HFF-Myc (cell line): ENCODE measurements at places on chromosomes 6 and 20.

DNA sequence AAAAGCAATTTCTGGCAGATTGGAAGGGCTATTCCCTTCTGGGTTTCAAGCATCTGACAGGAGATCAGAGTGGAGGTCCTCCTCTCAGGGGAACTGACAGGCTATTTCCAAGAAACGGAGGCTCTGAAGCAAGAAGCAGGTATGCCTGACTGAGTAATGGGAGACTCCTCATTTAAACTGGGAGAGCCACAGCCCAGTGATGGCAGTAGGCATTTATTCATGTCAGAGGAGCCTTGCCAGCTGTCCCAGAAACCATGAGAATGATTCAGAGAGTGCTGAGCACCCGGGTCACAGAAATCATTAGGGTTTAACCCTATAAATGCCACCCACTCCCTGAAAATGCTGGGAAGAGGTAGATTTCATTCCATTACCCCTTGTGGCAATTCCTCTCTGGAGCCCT is 247.5 kb upstream of the RNF217 start:
- no peak for DNase-seq

DNA sequence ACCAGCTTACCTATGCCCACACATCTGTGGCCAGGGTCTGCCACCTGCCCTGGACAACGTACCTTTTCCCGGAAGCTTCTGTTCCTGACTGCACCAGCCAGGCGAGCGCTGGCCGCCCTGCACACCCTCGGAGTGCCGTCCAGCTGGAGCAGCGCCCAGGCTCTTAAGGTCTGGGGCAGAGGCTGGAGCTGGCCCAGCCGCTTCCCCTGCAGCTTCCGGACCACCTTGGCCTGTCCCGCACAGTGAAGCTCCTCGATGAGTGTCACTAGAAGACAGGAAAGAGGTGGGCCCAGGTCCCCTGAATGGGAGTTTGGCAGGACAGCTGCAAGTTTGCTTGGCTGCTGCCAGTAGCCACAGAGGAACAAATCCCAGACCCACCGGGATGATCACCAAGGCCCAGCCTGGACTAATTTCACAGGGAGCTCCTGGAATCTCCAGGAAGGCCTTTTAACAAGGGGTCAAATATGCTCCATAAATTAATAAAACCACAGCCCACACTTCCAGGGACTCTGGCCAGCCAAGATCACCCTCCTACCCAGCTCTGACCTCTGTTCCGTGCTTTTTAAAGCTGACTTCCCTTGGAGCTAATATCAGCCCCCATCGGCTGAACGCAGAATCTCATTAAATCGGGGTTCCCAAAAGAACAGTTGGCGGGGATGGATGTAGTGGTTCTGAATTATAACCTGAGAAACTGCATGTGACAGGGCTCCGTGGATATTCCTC is 82.3 kb downstream of the PTPN1 start:
- DNase-seq, result no peak

GRCh38 chr20:39004508-39004907 is 42.4 kb downstream of the DHX35 start:
- DNase-seq, result no peak

DNA sequence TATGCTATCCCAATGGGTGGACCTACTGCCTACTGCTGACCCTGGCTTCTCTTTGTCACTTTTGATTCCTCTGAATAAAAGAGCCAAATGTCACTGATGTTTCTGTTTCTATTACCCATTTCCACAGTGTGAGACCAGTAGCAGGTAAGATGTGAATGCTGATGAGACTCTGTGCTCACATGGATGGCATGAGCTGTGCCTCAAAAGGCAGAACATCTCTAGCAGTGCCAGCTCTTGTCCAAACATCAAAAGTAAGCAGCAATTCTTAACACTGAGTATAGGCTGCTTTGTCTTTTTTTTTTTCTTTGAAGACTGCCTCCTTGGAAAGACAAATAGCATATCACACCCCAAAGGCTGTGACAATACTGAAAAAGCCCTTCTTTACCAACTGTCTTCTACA is 459.2 kb upstream of the RUNX2 start:
- DNase-seq, result no peak

GRCh38 chr20:37934634-37935375 is 31.9 kb downstream of the VSTM2L start:
- DNase-seq, result no peak

- DNase-seq, result no peak
These were observed 99.5 kb upstream of the BHLHE23 start for GRCh38 chr20:63106108-63106764.

DNA sequence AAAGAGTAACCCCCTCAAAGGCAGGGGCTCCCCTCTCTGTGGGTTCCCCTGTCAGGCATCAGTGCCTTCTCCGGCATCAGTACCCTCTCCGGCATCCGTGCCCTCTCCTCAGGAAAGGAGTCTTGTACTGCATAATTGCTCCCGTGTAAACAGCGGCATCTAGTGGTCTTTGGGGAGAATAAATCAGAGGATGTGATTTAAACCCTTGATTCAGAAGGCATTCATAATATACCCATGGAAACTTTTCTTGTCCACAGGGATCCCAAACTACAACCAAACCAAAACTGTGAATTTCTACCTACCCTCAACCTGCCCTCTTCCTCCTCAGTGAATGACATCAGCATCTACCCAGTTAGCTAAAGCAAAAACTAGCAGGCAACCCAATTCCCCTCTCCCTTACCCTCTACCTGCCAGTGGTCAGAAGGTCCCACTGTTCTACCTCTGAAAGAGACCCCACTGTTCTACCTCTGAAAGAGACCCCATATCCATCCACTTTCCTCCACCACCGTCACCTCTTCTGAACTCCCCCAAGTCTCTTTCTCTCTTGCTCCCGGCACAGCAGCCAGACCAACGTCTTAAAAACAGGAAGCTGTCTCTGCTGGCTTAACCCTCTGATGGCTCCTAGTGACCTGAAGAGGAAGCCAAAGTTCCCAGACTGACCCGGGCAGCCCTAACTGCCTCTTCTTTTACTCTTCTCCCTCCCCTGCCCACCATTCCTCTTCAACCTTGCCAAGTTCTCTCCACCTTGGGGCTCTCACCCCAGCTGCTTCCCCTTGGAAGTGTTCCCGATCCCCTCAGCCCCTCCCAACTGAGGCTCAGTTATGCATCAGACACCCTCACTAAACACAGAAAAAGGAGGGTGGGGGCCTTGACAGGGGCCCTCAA is 27.2 kb downstream of the UBE2V1 start:
- DNase-seq, result no peak

- DNase-seq, result no peak
These were observed 94.9 kb upstream of the KCNK16 start for GRCh38 chr6:39417440-39417839.

- no peak for DNase-seq
These were observed 26.6 kb downstream of the GLP1R start for GRCh38 chr6:39075010-39075686.

- no peak for DNase-seq
These were observed 4.7 kb upstream of the SPAG4 start for GRCh38 chr20:35610833-35611427.

- no peak for DNase-seq
These were observed 451.3 kb downstream of the HTR1B start for GRCh38 chr6:77011929-77012545.

- DNase-seq, result no peak
These were observed 15.7 kb downstream of the MTG2 start for GRCh38 chr20:62198496-62198895.

DNA sequence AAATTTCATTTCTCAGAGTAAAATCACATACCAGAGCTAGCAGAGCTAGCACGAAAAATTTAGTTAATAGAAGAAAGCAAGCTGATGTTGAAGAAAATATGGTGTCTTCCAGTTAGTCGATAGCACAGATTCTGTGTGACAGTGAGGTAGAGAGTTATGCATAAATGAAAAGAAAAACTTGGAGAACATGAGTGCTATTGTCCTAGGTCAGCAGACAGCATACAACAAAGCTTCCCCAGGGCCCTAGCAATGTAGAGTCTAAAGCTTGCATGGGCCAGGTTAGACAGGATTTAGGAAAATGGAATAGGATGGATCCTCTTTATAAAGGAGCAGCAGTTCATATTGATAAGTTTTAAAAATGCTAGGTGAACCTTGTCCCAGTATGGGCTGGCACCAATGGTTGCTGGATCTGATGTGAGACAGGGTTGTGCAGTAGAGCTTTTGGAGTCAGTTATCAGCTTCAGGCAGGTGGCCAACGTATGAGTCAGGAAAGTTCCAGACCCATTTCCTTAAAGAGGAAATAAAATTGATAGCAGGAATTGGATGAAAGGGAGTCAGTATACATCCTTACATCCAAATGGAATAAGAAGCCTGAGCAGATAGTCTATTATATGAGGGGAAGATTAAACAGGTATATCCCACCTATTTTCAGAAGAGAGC is 277.2 kb downstream of the FRK start:
- DNase-seq, result no peak

GRCh38 chr6:148358196-148358785 is 15.7 kb downstream of the SASH1 start:
- no peak for DNase-seq

- DNase-seq, result no peak
These were observed 20.6 kb downstream of the MANBAL start for GRCh38 chr20:37309936-37310590.

GRCh38 chr6:45540375-45540920 is 162.7 kb upstream of the SUPT3H start:
- no peak for DNase-seq

- DNase-seq, result peak; percentile 66
These were observed 151.4 kb upstream of the LAMA2 start for GRCh38 chr6:128731249-128732165.

GRCh38 chr20:50717312-50717711 is 14.1 kb upstream of the PARD6B start:
- DNase-seq, result no peak

GRCh38 chr6:32096087-32096393 is 13.1 kb downstream of the TNXB start:
- DNase-seq, result no peak

GRCh38 chr6:158536891-158537798 is 22.7 kb upstream of the TMEM181 start:
- no peak for DNase-seq

DNA sequence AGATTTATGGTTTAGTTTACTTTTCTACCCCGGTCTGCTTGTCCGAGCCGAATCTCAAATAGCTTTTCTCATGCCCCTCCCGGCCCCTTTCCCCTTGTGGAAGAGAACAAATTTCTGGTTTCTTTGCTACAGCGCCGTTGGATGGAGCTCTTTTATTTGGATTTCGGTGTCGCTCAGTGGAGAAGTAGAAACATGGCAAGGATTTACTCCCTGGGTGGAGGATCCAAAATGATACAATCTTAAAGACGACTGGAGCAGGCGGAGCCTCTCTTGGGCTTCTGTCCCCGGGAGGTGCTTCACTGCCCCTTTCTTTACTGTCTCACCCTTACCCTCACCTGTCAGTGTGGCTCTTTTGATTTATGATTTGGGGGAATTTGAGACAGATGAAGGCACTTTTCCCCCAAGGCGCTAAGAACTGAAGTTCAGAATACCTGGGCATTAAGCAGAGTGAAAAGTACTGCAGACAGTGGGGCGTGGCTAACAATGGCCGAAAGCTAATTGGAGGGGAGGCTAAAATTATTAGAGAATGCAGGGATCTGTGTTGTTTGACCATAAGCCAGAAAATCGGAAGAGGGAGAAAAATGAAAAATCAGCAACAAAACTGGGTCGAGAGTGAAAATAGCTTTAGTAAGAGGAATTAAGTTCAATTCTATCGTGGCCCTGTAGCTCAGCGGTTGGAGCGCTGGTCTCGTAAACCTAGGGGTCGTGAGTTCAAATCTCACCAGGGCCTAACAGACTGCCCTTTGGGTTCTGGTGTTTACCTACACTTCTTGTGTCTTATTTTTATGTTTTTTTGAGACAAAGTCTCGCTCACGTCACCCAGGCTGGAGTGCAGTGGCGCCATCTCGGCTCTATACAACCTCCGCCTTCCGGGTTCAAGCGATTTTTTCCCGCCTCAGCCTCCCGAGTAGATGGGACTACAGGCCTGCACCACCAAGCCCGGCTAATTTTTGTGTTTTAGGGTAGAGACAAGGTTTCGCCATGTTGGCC is 145.1 kb upstream of the ZNF184 start:
- no peak for DNase-seq

DNA sequence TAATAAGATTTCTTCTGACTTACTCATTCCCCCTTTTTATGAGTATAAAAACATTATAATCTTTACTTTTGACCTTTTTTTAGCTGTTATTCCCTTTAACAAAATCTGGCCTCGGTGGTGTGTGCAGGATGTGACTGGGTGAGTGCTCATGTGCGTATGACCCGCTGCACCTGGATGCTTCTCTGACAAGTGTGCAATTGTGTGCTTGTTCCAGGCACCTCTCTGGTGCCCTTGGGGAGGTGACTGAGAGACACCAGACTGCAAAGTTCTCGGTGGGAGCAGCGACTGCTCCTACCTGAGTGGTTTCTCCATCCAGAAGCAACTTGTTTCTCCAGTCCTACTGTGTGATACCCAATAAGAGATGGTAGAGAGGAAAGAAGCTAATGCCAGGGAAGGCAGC is 65.0 kb downstream of the ISM1 start:
- DNase-seq, result no peak

- no peak for DNase-seq
These were observed 13.4 kb downstream of the LINC00237 start for GRCh38 chr20:21092806-21093205.

GRCh38 chr20:51456511-51457509 is 85.7 kb downstream of the NFATC2 start:
- DNase-seq, result peak; percentile 93

- no peak for DNase-seq
These were observed 294.0 kb downstream of the TBC1D7 start for GRCh38 chr6:13034316-13034715.

- DNase-seq, result no peak
These were observed 41.5 kb downstream of the GCM1 start for GRCh38 chr6:53107091-53107490.

GRCh38 chr20:62568045-62568389 is 74.3 kb upstream of the SLCO4A1 start:
- no peak for DNase-seq

GRCh38 chr20:47775039-47775438 is 10.2 kb downstream of the SULF2 start:
- DNase-seq, result no peak

DNA sequence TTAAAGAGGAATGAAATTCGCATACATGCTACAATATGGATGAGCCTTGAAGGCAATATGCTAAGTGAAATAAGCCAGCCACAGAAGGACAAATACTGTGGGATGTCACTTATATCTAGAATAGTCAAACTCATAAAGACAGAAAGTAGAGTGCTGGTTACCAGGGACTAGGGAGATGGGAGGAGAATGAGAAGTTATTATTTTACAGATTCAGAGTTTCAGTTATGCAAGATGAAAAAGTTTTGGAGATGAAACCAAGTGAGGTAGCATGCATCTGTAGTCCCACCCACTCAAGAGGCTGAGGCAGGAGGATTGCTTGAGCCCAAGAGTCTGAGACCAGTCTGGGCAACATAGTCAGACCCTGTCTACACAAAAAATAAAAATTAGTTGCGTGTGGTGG is 82.5 kb upstream of the ARID1B start:
- no peak for DNase-seq

- no peak for DNase-seq
These were observed 136.2 kb downstream of the RPS12 start for GRCh38 chr6:132950566-132950965.

DNA sequence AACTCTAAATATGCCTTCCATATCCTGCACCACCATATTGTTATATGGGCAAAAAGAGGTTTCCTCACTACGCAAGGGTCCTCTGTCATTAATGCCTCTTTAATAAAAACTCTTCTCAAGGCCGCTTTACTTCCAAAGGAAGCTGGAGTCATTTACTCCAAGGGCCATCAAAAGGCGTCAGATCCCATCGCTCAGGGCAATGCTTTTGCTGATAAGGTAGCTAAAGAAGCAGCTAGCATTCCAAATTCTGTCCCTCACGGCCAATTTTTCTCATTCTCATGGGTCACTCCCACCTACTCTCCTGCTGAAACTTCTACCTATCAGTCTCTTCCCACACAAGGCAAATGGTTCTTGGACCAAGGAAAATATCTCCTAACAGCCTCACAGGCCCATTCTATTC is 30.3 kb upstream of the ZBTB22 start:
- no peak for DNase-seq
